ENCODE measurements at places on chromosomes 16 and 17. TPM values are rescaled to one million over a fixed set of nuclear protein-coding genes. Genes with fewer than 3 reads are reported as not detected.

The OR3A3 gene
- 0.23 TPM for total RNA-seq

The SHISA9 gene
- 0.46 TPM for total RNA-seq

The TMEM101 gene
- total RNA-seq = 31.9 TPM

The CA7 gene
- not detected for total RNA-seq

The TMEM98 gene
- 67.3 TPM for total RNA-seq

The LHX1 gene
- total RNA-seq = 17.1 TPM

The C16orf89 gene
- total RNA-seq = not detected

The CD19 gene
- total RNA-seq = not detected

The MTMR4 gene
- total RNA-seq = 27.6 TPM

The PDIA2 gene
- total RNA-seq = not detected

The ABCA8 gene
- not detected for total RNA-seq

The HLF gene
- 0.80 TPM for total RNA-seq

The QPRT gene
- total RNA-seq = not detected

The SEC14L5 gene
- total RNA-seq = not detected

The HOXB7 gene
- total RNA-seq = 13.2 TPM

The NOXO1 gene
- not detected for total RNA-seq

The HBZ gene
- not detected for total RNA-seq

The ZNF423 gene
- 2.0 TPM for total RNA-seq

The KCNH4 gene
- total RNA-seq = under 0.01 TPM

The KCNJ16 gene
- not detected for total RNA-seq

The AXIN2 gene
- total RNA-seq = 2.7 TPM
